MM.1S (cell line): ENCODE measurements at places on chromosomes 7 and 10.
A peak's percentile ranks its signal among the peaks of the same experiment; 100 is the strongest.

GRCh38 chr10:79413196-79413595, 32.2 kb downstream of the ZCCHC24 start:
- peak; percentile 56 for DNase-seq

DNA sequence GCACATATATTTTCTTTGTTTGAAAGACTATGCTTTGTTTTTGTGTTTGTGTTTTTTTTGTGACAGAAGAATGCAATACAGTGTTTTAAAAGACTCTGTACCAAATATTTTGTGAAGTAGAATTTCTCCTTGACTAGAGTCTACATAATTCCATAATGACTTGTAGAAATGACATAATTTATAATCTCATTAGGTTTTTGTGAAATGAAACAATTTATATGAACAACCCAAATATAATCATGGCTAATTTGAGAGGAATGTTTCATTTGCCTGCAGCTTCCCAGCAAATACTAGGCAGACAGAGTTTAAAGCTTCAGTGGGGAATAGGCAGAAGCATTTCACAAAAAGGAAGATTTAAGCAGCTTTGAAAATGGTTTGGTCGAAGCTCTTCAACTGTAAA, 215.6 kb upstream of the LRRN3 start:
- no peak for DNase-seq

DNA sequence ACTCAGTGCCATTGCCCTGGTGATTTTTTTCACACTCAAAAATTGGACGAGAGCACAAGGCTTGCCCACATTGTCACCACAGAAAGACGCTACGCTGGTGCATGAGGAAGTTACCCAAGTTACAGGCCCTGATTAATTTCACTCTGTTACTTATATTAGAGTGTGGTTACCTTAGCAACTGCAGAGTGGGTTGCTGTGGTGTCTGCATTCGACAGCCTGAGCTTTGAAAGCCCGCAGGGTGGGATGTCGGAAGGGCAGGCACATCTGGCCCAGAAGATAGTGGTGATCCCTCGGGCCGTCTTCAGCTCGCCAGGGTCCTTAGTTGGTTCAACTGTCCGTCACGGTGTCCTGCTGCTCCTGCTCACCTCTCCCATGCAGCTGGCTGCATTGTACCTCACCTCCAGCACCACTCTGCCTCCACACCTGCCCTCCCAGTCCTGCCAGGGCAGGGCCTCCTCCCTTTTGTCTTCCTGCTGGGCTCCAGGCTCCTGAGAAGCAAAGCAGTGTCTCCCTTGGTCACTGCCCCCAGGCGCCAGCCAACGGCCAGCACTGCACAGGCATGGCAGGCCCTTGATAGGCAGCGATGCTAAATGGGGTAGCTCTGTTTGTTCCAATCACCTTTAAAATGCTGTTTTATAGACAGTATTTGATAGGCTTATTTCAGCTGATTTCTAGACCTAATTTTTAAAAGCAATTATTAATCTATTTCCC, 167.2 kb downstream of the EBF3 start:
- DNase-seq, result no peak

DNA sequence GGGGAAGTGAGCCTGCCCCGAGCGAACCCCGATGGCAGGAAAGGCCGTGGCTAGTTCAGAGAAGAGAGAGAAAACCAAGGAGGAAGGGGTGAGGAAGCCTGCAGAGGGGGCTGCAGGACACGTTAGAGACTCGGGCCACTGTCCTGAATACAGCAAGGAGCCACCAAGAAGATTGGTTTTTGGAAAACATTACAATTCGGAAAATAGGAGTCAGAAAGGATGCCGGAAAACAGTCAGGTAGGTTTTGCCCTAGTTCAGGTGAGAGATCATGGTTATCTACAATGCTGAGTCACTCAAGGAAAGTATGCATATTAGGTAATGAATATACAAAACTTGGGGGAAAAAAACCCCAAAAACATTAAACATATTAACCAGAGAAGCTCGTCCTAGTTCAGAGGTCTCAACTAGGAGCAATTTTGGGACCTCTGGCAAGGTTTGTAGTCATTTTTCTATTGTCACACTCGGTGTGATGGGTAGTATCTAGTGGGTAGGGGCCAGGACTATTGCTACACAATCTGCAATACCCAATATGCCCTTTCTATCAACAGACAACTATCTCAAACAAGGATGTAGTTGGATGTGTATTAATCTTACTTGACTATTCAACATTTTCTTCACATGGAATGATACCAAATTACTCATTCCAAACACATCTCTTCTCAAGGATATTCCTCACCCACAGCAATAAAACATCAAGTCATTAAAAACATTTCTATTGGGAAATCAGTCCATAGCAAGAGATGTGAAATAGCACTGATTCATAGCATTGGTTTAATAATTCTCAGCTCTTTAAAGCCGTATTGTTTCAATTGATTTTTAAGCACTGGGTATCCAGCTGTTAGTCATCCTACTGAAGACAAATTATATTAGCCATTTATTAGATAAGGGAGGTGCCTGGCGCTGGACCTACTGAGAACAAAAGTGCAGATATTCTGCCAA, 74.4 kb upstream of the RSU1 start:
- DNase-seq, result no peak

GRCh38 chr10:95303535-95303934, 12.7 kb upstream of the PDLIM1 start:
- no peak for DNase-seq

DNA sequence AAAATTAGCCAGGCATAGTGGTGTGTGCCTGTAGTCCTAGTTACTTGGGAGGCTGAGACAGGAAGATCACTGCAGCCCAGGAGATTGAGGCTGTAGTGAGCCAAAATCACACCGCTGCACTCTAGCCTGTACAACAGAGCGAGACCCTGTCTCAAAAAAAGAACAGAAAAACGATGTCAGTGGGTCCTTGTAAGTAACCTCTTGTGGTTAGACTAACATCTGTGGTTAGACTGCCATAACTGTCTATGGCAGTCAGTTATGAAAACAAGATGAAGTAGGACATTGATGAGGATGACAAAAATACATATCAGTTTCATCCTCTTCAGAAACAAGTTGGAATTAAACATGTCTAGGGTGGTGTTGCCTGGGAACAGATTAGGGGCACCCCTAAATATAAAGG, 53.3 kb downstream of the AKAP9 start:
- DNase-seq, result peak; percentile 54

- peak; percentile 34 for DNase-seq
Observed at GRCh38 chr7:74173074-74173473, 1.1 kb upstream of the EIF4H start.

DNA sequence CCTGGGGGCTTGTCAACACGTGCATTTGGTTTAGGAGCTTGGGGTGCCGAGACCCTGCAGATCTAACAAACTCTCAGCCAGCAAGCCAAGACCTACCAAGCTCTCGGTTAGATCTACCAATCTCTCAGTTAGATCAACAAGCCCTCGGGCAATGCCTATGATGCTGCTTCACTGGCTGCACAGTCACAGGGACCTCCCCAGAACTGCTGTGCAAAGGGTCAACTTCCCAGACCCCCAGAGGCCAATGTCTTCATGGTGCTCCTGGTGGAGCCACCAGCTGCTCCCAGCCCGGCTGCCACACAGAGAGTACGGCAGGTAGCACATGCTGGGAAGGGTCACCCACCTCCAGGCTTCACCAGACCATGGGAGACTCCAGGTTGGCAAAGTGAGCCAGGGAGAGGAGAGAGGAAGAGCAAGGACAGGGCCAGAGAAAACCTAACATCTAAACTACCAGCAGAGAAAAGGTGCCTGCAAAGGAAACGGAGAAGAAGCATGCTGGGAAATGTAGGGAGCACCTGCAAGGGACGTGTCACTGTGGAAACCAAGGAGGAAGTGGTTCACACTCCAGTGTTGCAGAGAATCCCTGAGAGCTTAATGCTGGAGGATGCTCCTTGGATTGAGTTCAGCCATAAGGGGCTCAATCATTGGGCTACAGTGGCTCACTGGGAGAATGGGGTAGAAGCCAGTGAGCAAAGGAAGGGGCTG, 51.5 kb upstream of the GDF10 start:
- DNase-seq, result no peak

DNA sequence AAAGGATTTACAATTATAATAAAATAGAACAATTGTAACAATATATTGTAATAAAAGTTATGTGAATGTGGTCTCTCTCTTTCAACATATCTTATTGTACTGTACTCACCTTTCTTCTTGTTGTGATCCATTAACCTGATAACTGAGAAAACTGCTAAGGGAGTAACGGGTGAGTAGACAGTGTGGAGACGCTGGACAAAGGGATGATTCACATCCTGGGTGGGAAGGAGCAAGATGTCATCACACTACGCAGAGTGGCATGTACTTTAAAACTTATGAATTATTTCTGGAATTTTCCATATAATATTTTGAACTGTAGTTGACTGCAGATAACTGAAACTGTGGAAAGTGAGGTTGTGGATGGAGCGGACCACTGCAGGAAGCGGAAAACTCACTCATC, 91.2 kb upstream of the PLPP4 start:
- DNase-seq, result no peak
